ENCODE measurements at places on chromosomes 7 and 10. TPM values are rescaled to one million over a fixed set of nuclear protein-coding genes. Genes with fewer than 3 reads are reported as not detected.

Gene ASIC3
- not detected for total RNA-seq

Gene ITPRID1
- not detected for total RNA-seq

Gene SEMA3C
- 223 TPM for total RNA-seq

Gene PNLIPRP1
- not detected for total RNA-seq

Gene CCT6A
- total RNA-seq = 184 TPM

Gene PILRA
- total RNA-seq = not detected

Measured in placental pericyte (primary cell).